Cerebellar nuclear complex (tissue), 1 donor: ENCODE measurements at places on chromosomes 16 and 17.

- DNase-seq = no peak
These were observed 392 bp downstream of the ZSCAN32 start for GRCh38 chr16:3400446-3400778.

GRCh38 chr16:72203401-72203800, 31.4 kb upstream of the PMFBP1 start:
- no peak for DNase-seq

GRCh38 chr17:38320482-38320881, 23.3 kb downstream of the GPR179 start:
- no peak for DNase-seq

DNA sequence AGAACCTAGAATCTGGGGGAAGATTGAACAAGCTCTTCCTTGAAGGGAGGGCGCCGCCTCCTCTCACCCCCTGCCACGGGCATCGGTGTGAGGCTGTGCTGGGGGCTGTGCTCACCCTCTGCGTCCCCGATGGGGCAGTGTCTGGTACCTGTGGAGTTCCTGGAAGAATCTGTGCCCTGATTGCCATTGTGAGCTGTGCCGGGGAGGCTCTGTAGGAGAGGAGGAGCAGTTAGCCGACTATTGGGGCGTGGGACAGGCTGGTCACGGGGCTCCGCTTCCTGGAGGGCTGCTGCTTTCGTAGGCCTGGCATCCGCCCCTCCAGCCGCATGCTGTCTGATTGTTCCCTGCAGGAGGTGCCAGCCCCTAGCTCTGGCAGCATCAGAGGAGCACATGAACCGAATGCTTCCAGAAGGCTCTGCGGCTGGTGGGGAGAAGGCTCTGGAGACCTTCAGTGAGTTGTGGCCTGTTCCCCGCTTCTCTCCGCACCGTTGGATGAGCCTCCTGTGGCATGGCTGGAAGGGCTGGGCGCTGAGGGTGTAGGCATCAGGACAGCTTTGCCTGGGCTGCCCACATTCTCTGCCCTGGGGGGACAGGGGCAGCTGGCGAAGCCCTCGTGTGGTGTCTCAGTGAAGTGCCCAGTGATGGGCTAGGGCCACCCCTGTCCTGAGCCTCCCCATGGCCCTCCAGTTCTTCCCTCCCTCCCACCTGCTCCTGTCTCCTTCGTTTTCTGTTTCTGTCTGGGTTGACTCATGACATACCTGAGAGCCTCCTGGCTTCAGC, 86.9 kb downstream of the SEC14L1 start:
- DNase-seq = no peak

- DNase-seq = no peak
These were observed 118.2 kb upstream of the SMURF2 start for GRCh38 chr17:64780096-64781013.

GRCh38 chr17:65657251-65657828, 95.9 kb upstream of the AXIN2 start:
- DNase-seq = no peak

- DNase-seq = no peak
These were observed 33.3 kb upstream of the FOXF1 start for GRCh38 chr16:86476956-86477534.

DNA sequence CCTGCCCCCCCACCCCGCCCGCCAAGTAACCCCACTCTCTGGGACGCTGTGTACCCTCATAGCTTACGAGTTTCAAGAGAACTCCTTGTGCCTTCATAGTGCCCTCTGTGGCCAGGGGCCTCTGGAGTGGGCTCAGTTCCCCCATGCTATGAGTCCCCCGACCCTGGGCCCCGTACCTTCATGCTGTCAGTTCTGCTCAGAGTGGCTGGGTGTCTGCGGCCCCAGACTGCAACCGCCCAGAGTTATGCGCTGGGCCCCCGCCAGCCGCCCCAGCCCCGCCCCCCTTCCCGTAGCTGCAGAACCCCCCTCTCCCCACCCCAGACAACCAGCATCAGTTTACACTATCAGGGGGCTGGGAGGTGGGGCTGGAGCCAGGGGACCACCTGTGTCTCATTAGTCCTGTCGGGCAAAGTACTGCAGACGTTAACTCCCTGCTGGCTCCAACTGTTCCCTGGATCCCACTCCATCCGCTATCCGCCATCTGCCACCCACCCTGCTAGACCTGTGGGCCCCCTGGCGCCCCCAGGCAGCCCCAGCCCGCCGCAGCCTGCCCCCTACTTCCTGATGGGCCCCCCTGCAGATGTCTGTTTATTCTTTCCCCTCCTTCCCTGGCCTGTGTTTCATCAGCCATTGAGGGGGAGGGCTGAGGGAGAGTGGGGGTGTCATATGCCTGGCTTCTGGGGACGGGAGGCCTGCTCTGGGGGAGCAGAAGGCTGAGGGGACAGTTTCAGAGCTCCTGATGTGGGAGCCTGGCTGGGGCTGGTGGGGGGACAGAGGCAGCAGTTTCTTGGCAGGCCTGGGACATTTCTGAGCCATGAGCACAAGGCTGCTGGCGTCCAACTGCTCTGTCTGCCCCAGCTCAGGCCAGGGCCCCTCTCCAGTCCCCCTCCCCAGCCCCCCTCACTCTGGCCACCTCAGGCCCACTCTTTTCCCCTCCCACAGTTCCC, at the start of gene MFAP4:
MFAP4 (minus strand) TSS at position 217 of the 947 bp plus-strand sequence; CDS start at position 182, 35 bp downstream.
- no peak for DNase-seq

- DNase-seq = no peak
These were observed 516 bp downstream of the ABR start for GRCh38 chr17:1179112-1179817.

DNA sequence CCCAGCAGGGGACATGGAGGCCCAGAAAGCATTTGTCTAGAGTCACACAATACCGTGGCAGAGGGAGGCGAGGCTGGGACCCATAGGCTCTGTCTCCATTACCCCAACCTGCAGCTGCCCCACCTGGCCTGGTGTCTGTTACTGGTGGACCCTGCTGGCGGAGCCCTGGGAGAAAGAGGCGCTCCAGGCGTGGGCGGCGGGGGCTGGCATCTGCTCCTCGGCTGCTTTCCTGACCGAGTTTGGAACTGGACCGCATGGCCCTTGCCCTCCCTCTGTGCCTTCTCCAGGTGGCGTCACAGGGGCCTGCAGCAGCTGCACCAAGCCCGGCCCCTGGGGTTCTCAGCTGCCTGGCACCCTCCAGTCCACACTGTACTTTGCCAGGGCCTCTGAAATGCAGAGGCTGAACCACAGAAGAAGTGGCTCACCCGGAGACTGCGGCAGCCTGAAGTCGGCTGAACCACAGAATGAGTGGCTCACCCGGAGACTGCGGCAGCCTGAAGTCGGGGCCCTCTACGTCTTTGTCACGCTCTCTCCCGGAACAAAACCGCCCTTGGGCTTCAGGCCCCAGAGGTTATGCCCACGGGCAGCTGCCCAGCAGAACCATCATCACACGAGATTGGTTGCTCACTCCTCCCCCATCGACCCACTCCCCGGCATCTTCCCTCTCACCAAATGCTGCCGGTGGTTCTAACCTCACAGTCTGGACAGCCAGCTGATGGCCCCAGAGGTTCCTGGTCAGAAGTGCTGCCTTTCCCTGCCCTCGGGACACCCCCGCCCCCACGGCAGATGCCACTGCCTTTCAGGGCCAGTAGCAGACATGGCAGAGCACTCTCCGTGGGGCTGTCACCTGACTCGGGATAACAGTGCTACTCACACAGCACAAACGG, 20.2 kb downstream of the CBFA2T3 start:
- DNase-seq = no peak

DNA sequence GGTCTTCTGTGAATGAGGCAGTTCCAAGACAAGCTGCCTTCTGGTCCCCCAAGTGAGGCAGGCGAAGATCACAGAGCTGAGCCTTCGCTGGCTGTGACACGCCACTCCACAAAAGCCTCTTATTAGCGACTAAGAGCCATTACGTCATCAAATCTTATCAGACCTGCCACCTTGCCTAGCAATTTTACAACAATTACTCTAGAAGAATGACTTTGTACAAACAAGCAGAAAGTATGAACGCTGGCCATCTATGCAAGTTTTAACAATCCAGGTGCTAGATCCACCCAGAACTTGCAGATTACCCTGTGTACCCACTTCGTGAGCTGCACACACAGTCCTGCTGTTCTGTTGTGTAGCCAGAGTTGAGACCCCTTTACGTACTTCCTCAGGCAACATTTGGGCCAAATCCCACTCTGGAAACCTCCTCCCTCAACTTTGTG, 3.8 kb upstream of the ICAM2 start:
- DNase-seq = no peak

DNA sequence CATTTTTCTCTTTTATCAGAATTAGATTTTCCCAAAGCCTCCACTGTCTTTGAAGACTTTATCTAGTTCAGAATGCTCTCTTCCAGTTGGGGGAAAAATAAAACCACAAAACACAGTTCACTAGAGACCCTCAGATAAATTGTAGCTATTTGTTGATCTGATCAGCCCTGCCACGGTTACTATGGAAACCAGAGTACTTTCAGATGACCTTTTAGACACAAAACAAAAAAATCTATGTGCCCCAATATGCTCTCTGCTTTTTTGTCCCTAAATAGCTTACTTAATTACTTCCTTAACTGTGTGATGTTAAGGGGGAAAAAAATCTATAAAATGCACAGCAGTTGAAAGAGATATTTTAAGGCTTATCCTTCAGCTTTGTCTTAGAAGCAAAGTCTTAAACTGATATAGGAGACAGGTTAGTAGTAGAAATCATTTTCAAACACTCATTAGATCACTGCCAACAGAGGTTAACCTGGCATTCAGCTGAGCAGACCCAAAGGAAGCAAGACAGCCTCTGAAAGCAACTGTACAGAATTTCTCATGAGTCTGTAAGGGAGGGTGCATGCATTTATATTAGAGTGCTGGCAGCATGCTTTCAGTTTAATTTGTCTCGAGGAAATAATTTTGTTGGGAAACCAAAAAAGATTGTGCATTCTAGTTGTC, 129.9 kb upstream of the CACNG5 start:
- DNase-seq = no peak

DNA sequence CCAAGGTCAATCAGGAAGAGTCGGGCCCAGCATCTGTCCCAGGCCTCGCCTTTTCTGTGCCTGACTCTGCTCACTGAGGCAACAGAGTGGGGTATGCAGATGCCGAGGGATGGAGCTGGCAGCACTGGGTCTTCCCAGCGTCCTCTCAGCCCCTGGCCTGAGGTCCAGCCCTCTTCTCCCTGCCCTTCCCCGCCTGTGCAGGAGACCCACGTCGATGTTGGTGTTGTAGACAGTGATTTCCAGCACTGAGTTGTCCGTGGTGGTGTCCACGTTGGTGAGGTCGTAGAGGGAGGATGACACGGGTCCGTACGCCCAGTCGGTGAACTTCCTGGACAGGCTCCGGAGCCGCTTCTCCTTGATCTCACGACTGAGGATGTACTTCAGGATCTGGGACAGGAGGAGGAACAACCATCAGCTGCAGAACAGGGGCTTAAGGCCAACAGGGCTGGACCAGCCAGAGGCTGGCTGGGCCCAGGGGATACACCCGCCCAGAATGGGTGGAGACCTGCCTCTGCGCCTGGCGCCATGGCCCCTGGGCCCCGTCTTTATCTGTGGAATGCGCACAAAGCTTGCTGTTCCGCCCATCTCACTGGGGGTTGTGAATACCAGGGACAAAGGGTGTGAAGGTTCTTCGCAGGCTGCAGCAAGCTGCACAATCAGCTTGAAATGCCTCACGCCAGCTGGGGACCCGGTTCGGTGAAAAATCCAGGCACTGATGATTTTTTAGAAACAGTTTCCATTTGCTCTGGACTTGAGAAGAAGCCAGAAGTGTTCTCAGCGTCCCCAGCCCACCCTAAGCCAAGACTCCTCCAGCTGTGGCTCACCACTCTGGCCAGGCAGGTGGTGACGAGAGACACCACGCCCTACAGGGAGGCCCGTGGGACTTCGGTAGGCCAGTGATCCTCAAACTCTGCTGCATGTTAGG, 27.5 kb downstream of the TRPV3 start:
- DNase-seq = no peak

- no peak for DNase-seq
These were observed 9.2 kb downstream of the HERPUD1 start for GRCh38 chr16:56941092-56941491.

DNA sequence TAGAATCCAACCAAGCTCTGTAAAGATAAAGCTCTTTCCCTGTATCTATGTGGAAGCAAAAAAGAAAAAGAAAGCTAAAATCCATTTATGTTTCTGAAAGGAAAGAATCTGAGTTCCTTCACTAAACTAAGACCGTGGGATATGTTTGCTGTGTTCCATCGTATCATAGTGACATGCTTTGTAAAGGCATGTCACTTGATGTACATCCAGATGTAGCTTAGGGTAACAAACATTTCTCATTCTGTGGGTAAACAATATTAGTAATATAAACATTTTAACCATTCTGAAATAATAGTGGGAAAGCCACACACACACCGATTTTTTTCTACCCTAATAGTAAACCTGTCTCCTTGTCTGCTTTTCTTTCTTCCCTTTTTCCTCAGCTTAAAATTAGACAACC, 78.1 kb downstream of the TUBD1 start:
- DNase-seq = no peak

DNA sequence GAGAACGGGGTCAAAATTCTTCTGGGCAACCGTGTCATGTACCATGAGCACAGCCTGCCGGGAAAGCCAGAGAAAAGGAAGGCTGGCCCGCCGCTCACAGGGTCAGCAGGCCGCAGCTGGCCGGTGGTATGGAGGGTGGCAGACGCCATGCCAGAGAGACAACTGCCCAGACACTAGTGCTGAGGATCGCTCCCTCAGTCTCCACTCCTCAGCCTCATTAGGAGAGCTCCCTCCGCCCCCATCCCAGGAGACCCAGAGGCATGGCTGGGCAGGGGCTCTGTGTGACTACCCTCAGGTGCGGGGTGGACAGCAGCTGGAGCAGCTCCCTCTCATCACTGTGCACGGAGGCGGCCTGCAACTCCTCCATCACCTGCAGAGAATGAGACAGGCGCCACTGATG, 3.2 kb downstream of the MPP3 start:
- DNase-seq = no peak

- no peak for DNase-seq
These were observed 35.3 kb upstream of the PEMT start for GRCh38 chr17:17626840-17627239.

GRCh38 chr16:62921904-62922303, 885.7 kb upstream of the CDH8 start:
- no peak for DNase-seq

DNA sequence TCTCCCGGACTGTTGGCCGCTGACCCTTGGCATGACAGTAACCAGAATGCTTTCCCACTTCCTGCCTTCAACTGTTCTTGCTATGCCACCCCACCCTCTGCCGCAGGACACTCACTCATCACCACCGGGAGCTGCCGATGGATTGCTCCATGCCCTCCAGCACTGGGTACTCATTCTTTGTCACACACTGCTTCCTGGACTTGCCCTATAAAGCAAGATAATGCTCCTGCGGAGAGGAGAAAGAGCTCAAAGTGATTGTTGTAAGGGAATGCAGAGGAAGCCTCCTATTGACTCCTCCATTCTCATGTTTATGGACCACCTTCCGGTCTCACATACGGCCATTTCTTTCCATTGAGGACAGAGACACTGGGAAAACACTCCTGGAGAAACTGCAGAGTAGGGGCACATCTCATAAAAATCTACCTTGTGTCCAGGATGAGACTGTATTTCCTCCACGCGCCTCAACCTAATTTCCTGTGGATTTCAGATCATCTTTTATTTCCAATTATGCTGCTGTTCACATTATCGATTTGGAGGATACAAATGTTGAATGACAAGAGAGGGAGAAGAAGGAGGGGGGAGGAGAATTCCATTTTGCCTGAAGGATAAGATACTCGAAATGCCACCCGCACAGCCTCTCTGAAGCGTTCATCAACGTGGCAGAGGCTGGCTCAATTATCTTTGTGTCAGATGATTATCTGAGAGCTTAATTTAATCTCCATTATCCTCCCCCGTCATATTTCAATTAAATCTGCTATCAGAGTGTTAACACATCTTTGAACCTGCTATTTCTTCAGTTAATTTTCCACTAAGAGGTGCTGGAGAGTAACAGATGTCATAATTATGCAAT, 486.1 kb upstream of the SALL1 start:
- DNase-seq = no peak

- no peak for DNase-seq
These were observed 4.6 kb upstream of the KRT16 start for GRCh38 chr17:41617136-41617535.
